Naive thymus-derived CD4-positive, alpha-beta T cell (primary cell): ENCODE measurements at places on chromosomes 13 and 19. TPM values are rescaled to one million over a fixed set of nuclear protein-coding genes. Genes with fewer than 3 reads are reported as not detected.

The SHISA2 gene
- 1.6 TPM for total RNA-seq

The CACNG7 gene
- total RNA-seq: not detected

The RUBCNL gene
- 0.56 and 1.1 TPM in 2 replicates for total RNA-seq

The ZNF564 gene
- 12.7 TPM for total RNA-seq

The ZNF541 gene
- total RNA-seq: 1.5 TPM

The CCNA1 gene
- total RNA-seq: not detected

The KLK2 gene
- total RNA-seq: not detected

DNA sequence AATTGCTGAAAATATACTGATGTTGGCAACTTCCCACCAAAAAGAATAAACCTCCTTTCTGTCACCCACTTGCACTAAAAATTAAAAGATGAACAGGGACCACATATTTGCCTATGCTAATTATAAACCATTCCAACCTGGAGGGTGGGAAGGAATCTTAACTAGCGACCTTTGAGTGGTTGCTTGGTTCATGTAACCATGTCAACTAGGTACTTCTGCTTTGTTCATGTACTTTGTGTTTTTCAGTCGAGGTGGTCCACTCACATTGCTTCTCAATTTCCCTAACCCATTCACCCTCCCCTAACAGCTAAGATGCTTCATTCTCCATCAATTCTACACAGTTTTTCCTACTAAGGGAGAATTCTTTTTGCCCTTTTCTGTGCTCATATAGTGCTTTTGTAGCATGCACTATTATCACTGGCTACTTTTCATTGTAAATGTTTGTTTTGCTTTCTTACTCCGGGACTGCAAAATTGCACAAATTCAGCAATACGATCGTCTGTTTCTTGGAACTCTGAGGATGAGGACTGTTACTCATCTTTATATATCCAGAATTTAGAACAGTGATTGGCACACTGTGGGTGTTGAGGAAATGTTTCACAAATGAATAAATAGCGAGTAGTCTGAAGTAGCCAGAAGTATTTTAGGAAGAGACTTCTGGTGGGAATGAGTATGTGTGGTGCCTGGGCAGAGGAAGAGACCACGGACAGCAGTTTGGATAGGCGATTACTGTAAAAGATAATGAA, 187.5 kb downstream of the GPC6 start:
- H3K27ac ChIP-seq: no peak overlapping the region
- H3K4me3 ChIP-seq: no peak overlapping the region
- no peaks in the 10 kb centered on the region for H3K36me3 ChIP-seq
- no peaks in the 10 kb centered on the region for H3K27me3 ChIP-seq
- H3K4me1 ChIP-seq: no peaks in the 10 kb centered on the region

DNA sequence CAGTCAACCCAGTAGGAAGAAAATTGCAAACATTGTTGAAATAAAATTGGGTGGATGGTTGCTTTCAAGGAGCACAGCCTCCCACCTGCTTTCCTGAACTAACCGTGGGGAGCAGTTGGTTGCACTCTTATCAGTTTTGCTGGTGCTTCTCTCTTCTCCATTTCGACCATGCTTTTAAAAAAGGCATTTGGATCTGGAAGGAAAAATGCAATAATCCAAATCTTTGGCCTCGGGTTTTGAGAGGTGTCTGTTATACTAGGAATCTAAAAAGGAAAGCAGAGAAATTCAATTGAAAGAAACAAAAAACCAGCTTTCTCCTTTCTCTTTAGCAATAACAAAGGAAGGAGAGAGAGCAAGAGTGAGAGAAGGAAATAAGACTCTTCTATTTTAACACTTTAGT, 113.6 kb upstream of the ARGLU1 start:
- H3K27ac ChIP-seq: no peak overlapping the region
- H3K4me1 ChIP-seq: no peaks in the 10 kb centered on the region
- no peaks in the 10 kb centered on the region for H3K27me3 ChIP-seq
- DNase-seq: no peak

DNA sequence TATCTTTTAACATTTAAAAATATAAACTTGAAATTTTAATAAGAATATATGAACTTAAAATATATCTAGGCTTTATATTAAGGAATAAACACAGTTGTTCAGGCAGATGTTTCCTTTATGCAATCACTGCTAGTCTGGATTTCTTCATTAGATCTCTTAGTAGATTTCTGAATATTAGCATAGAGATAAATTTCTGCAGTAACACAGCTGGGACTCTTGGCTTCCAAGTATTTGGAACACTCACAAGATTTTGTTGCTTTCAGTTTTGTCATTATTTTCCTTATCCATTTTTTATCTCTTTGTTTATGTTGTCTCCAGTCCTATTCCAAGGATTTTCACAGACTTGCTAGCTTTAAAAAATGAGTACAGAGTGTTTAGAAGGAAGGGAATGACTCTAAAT, 857.1 kb downstream of the GPC5 start:
- H3K4me1 ChIP-seq: no peaks in the 10 kb centered on the region
- DNase-seq: no peak
- H3K27me3 ChIP-seq: no peaks in the 10 kb centered on the region
- no peaks in the 10 kb centered on the region for H3K36me3 ChIP-seq
- no peak overlapping the region for H3K27ac ChIP-seq
- H3K4me3 ChIP-seq: no peak overlapping the region

DNA sequence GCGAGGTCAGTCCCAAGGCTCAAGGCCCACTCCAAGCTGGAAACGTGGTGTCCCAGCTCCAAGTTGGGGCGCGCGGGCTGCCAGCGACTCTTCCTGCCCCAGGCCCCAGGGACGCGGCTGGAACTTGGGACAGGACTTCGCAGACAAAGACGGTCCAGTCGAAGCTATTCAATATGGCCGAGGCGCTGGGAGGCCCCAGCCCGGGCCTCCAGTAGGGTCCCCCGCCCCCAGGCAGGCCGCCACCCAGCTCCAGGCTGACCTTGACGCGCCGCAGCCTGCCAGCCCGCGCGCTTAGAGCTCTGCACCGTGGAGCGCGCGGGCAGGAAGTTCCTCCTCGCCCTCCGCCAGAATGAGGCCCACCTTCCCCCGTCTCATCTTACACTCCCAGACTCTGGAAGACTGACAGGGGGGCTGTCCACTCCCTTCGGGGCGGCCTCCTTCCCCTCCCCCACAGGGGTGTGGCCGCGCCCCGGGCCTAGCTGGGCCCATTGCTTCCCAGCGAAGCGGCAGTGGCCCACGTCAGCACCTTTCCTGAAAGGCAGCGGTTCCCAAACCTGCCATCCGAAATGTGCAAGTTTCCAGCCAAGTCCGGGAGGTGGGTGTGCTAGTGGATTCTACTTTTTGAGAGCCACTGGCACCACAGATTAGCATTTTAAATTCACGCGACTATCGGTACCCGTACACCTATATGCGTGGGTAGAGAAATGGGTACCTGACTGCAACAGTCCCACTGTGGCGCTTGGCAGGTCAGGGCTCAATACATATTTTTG, at the start of gene CCDC8:
Gene CCDC8 (minus strand): TSS at position 303 of the 770 bp plus-strand sequence. CDS start 754 bp downstream, outside the sequence.
- H3K27me3 ChIP-seq: peaks cover 3% of the 10 kb centered on the region
- no peaks in the 10 kb centered on the region for H3K36me3 ChIP-seq
- no peak for DNase-seq
- H3K4me3 ChIP-seq: no peak within 1 kb of the TSS

DNA sequence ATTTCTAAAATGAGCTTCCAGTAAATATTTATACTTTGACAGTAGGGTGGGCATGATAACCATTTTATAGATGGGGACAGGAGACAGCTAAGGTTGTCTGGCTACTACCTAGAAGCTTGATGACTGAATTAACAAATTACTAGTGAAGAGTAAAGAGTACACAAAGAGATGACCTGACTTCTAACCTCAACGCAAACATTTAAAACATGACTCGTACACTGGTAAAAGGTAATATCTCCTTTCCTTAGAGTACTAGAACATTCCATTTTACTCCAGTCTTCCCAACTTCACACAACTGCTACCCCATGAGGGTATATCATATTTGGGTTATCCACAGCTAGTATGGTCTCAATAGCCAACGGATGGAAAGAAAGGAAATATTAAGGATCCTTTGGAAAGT, 258.9 kb downstream of the FOXO1 start:
- H3K4me1 ChIP-seq: no peaks in the 10 kb centered on the region
- H3K27me3 ChIP-seq: no peaks in the 10 kb centered on the region
- no peak for DNase-seq

- no peak overlapping the region for H3K27ac ChIP-seq
- H3K36me3 ChIP-seq: no peaks in the 10 kb centered on the region
- H3K27me3 ChIP-seq: no peaks in the 10 kb centered on the region
- H3K4me1 ChIP-seq: no peaks in the 10 kb centered on the region
Measured at GRCh38 chr13:33372251-33372919, 86.8 kb upstream of the STARD13 start.

DNA sequence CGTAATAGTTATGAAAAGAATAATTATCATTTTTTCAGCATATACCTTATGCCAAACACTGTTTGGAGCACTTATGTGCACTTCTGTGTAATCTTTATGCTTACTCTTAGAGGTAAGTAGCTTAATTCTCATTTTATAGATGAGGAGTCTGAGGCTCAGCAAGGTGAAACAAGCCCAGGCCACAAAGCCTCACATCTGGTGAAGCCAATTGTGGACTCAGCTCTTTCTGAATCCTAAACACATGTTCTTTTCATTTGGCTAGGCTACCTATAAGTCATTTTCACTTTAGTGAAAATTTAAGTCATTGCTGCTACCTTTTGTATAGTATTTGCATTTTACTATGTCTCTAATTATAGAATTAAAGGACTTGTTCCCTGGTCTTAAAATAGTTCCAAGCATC, 84.0 kb downstream of the CYSLTR2 start:
- no peak for DNase-seq
- H3K27me3 ChIP-seq: peaks cover 4% of the 10 kb centered on the region
- H3K4me1 ChIP-seq: no peaks in the 10 kb centered on the region
- no peak overlapping the region for H3K4me3 ChIP-seq
- H3K27ac ChIP-seq: no peak overlapping the region
- no peaks in the 10 kb centered on the region for H3K36me3 ChIP-seq

- H3K27me3 ChIP-seq: no peaks in the 10 kb centered on the region
- no peaks in the 10 kb centered on the region for H3K36me3 ChIP-seq
- no peaks in the 10 kb centered on the region for H3K4me1 ChIP-seq
- DNase-seq: no peak
- H3K27ac ChIP-seq: no peak overlapping the region
Measured at GRCh38 chr13:23134542-23134941, 46.2 kb upstream of the SGCG start.

- no peak overlapping the region for H3K4me3 ChIP-seq
- H3K27me3 ChIP-seq: no peaks in the 10 kb centered on the region
- no peak for DNase-seq
- H3K27ac ChIP-seq: no peak overlapping the region
- no peaks in the 10 kb centered on the region for H3K36me3 ChIP-seq
Measured at GRCh38 chr19:8880868-8881488, 48.8 kb downstream of the MBD3L1 start.

DNA sequence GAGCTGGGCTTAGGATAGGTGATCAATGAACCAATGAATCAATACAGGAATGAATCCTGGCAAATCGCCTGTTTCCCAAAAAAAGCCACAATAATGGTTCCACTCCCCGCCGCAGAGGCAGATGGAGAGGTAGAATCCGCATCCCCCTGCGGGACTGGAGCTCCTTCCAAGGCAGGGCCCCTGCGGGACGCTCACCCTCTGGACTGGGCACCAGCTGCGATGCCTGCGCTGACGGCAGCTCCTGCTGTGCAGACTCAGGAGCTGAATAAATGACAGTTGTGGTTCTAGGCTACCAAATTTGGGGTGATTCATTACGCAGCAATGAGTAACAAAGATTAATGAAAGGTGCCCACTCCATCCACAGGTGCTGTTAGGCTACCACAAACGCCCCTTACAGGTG, 8.8 kb upstream of the CDC34 start:
- H3K4me3 ChIP-seq: no peak overlapping the region
- H3K4me1 ChIP-seq: no peaks in the 10 kb centered on the region
- no peaks in the 10 kb centered on the region for H3K27me3 ChIP-seq
- DNase-seq: no peak
- no peak overlapping the region for H3K27ac ChIP-seq

GRCh38 chr13:106295971-106296370, 239.5 kb downstream of the EFNB2 start:
- DNase-seq: no peak
- no peaks in the 10 kb centered on the region for H3K4me1 ChIP-seq
- no peak overlapping the region for H3K27ac ChIP-seq

GRCh38 chr13:39281539-39282150, 243.4 kb downstream of the NHLRC3 start:
- no peaks in the 10 kb centered on the region for H3K36me3 ChIP-seq
- no peaks in the 10 kb centered on the region for H3K4me1 ChIP-seq
- H3K4me3 ChIP-seq: no peak overlapping the region
- DNase-seq: no peak

DNA sequence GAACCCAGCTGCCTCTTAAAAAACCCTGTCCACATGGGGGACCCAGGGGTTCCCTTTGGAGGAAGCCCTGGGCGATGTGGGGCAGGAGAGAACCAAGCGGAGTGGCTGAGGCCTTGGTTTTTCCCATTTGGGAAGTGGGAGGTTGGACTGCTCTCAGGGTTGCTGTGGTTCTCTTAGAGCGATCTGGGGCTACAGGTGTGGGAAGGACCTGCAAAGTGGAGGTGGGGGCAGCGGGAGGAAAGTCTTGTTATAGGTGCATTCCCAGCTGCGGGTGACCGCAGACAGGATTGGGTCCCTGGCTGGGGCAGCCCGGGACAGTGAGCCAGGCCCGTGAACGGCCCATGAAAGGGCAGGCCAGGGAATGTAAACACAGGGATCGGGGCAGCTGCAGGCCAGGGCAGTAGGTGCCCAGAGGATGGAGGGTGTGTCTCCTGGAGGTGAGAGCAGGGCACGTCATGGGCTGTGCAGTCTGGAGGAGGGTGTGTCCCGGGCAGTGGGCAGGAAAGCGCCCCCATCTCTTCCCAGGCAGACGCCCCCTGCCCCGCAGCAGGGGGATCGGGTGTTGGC, 814 bp downstream of the SLC25A23 start:
- no peaks in the 10 kb centered on the region for H3K4me1 ChIP-seq
- H3K27me3 ChIP-seq: no peaks in the 10 kb centered on the region
- DNase-seq: no peak
- H3K36me3 ChIP-seq: no peaks in the 10 kb centered on the region
- peak overlapping the region; percentile 83 for H3K27ac ChIP-seq

DNA sequence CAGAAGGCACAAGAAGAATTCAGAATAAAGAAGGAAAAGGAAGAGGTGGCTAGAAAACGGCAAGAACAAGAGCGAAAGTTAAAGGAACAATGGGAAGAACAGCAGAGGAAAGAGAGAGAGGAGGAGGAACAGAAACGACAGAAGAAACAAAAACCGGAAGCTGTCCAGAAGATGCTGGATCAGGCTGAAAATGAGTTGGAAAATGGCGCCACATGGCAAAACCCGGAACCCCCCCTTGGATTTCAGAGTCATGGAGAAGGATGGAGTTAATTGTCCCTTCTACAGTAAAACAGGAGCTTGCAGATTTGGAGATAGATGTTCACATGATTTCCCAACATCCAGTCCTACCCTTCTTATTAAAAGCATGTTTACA, 6.7 kb downstream of the CD209 start:
- H3K27me3 ChIP-seq: no peaks in the 10 kb centered on the region
- no peak for DNase-seq
- H3K36me3 ChIP-seq: no peaks in the 10 kb centered on the region
- H3K27ac ChIP-seq: no peak overlapping the region
- H3K4me3 ChIP-seq: no peak overlapping the region

GRCh38 chr19:3346677-3347353, 19.6 kb upstream of the NFIC start:
- no peaks in the 10 kb centered on the region for H3K36me3 ChIP-seq
- H3K27me3 ChIP-seq: no peaks in the 10 kb centered on the region
- no peaks in the 10 kb centered on the region for H3K4me1 ChIP-seq
- H3K4me3 ChIP-seq: no peak overlapping the region
- H3K27ac ChIP-seq: no peak overlapping the region
- DNase-seq: no peak
